ENCODE measurements at places on chromosomes 12 and 14.

GRCh38 chr14:79328863-79329262 lies 882.4 kb downstream of the DIO2 start:
- DNase-seq, result peak; percentile 14

GRCh38 chr14:40347675-40348074 lies 915.4 kb upstream of the FBXO33 start:
- DNase-seq, result no peak

- no peak for DNase-seq
These were observed 1.2 kb downstream of the CDKN1B start for GRCh38 chr12:12718381-12718759.

DNA sequence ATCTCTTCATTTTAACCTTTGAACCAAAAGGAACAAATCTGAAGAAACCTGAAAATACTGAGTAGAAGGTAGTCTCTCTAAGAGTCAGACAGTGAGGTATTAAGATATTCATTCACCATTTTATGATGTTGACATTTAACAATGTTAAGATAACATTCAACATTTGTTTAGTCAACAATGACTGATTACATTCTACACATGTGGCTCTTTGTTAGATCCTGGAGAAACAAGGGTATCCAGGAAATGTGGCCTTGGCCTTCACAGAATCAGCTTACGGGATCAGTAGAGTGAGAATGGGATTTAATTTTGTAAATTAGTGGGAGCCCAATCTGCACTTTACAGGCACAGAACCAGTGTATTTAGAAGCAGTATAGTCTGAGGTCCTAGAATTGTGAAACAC lies 355.5 kb downstream of the KCNH5 start:
- no peak for DNase-seq

DNA sequence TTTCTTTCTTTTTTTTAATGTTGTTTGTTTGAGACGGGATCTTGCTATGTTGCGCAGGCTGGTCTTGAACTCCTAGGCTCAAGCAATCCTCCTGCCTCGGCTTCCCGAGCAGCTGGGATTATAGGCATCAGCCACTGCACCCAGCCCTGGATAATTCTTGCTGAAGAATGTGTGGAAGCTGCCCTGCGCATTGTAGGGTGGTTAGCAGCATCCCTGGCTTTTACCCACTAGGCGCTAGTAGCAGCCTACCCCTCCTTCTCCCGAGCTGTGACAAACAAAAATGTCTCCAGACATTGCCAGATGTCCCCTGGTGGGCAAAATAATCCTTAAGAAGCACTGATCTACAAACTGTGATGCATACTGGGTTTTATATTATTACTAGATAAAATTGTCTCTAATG lies 6.6 kb downstream of the DCAF4 start:
- no peak for DNase-seq

DNA sequence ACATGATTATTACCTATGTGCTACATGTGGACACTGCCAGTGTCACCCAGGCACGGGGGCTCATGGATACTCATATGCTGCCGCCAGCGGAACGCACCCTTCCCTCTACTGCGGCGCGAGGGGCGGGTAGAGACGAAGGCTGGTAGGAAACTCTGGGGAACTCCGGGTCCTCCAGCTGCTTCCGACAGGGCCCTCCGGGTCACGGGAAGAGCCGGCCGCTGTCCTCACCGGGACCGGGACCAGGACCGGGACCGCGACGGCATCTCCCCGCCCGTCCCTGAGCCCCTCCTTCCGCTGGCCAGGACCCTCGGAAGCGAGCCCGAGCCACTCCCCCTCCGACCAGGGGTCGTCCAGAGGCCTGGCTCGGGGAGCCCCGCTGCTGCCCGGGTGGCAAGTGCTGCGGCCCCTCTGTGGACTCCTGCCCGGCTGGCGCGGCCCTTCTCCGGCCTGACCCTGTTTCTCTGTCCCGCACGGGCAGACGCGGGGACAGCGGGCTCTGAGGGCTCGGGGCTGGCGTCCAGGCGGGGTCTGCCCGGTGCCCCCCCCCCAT lies 209.6 kb downstream of the ADGRD1 start:
- DNase-seq, result no peak

GRCh38 chr12:64293654-64294364 lies 71.7 kb upstream of the KICS2 start:
- DNase-seq, result no peak

DNA sequence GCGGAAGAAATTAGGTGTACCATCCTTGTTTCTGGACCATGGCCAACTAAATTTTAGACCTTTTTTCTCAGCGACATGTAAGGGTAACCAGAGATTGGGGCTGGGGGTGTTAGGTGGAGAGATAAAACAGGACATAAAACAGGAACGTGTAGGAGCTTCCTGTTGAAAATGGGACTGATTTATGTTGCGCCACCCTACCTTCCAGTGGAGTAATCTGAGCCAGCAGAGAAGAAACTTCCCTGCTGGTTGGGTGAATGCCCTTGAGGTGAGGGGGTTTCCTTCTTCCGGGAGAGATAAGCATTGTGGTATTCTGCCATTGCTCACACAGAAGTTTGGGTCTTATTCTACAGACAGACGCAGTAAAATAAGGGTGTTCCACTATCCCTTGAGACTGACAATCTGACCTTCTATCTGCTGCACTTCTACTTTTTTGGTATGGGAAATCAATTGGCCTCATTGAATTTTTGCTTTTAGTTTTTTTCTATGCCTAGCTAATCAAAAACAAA lies 417.6 kb downstream of the PCNX1 start:
- no peak for DNase-seq

DNA sequence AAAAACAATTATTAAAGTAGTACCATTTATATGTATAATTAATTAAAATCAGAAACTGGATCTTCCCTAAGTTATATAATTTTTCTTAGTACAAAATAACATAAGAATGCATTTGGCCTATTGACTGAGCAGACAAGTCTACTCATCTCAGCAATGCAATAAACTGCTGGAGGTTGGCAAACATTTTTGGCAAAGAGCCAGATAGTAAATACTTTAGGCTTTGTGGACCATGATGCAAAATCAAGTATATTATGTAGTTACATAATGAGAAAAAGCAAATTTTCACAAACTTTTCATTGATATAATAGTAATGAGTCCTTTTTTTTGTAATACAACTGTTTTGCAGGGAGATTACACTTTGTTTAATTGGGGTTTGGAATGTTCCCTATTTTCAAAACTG lies 30.9 kb downstream of the ERGIC2 start:
- peak; percentile 23 for DNase-seq

DNA sequence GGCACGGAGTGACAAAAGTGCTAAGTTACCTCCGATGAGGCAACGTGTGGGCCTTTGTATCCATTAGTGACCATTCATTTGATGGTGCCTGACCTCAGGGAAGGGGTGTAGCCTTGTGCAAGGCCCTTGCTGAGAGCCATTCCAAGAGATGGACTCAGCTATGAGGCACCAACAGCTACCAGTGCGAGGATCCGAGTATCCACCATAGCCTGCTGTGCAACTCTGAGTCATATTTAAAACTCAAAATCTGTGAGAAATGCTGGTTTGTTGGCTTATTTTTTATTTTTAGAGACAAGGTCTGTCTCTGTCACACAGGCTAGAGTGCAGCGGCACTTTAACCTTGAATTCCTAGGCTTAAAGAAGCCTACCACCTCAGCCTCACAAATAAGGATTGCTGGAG lies 25.1 kb upstream of the WNK1 start:
- no peak for DNase-seq

DNA sequence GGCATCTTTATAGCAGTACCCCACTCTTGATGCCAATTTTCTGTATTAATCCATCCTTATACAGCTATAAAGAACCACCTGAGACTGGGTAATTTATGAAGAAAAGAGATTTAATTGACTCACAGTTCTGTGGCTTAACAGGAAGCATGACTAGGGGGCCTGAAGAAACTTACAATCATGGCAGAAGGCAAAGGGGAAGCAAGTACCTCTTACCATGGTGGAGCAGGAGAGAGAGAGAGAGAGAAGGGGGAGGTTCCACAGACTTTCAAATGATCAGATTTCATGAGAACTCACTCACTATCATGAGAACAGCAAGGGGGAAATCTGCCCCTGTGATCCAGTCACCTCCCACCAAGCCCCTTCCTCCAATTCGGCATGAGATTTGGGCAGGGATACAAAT lies 84.4 kb downstream of the SLC24A4 start:
- DNase-seq, result no peak

GRCh38 chr14:92755495-92755894 lies 7.1 kb upstream of the LGMN start:
- DNase-seq, result peak; percentile 16

DNA sequence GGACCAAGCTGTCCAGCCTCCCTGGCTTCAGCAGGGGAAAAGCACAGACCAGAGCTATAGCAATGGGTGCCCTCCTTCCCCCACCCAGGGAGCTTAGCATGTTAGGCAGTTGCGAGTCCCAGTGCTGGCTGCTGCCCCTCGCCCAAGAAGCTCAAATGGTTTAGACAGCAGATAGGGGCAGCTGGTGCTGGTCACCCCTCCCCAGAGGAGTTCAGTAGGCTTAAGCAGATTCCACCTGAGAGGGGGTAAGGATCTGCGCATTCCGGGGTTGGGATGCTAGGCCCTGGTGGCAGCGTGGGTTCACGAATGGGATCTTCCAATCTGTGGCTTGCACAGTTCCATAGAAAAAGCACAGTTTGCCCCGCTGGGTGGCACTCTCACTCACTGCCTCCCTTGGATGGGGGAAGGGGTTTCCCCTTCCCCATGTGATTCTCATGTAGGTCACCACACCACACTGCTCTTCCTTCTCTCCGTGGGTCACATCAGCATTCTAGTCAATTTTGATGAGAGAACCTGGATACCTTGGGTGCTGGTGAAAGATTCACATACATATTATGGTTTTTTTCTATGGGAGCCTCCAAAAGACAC lies 665.6 kb downstream of the C12orf50 start:
- no peak for DNase-seq

DNA sequence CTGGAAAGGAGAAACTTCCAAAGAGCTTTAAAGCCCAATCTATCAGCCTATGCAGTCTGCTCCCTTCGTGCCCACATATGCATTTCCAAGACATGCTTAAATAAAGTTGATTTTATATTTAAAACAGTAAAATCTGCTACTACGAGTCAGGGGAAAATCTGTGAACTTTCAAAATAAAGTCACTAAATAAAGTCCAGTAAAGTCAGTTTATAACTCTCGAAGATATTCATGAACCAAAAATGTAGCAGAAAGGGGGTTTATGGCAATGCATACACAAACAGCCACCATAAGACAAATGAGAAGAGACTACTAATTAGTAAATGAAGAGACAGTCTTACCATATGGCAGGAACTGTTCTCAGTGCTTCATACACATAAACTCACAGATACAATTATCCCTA lies 19.7 kb downstream of the AREL1 start:
- no peak for DNase-seq

- DNase-seq, result no peak
These were observed 13.1 kb upstream of the ATP5F1B start for GRCh38 chr12:56658921-56659320.

Data from GM03348 (cell line).